Right atrium auricular region (tissue), 2 donors: ENCODE measurements at places on chromosomes 5 and 9. TPM values are rescaled to one million over a fixed set of nuclear protein-coding genes. Genes with fewer than 3 reads are reported as not detected.

DNA sequence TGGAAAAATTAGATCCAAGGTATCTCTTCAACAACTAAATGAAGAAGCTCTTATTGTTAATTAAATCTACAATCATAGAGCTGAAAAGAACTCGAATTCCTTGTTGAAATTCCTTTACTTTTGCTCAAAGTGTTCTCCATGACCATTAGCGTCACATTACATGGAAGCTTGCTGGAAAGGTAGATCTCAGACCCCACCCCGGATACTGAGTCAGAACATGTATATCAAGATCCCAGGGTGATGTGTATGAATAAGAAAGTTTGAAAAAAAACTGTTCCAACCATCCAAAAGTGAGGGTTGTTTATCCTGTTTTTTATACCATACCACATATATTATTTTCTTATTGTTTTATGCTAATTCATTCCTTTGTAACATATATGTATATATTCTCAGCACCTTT lies 237.1 kb upstream of the PUM3 start:
- no peak for DNase-seq

CRHBP gene
- total RNA-seq, result 0.37 TPM

TPPP gene
- 12.2 TPM for total RNA-seq

SLC25A48 gene
- total RNA-seq, result not detected

CCDC192 gene
- not detected for total RNA-seq

TYRP1 gene
- 35.6 TPM for total RNA-seq

ADCY2 gene
- total RNA-seq, result not detected

GRCh38 chr5:110925398-110925797 lies 146.1 kb upstream of the TSLP start:
- no peak for DNase-seq

SLC34A1 gene
- total RNA-seq, result not detected

- no peak for DNase-seq
Observed at GRCh38 chr5:149931992-149932436, 12.6 kb downstream of the PDE6A start.

GRXCR2 gene
- total RNA-seq, result 0.24 TPM

DNA sequence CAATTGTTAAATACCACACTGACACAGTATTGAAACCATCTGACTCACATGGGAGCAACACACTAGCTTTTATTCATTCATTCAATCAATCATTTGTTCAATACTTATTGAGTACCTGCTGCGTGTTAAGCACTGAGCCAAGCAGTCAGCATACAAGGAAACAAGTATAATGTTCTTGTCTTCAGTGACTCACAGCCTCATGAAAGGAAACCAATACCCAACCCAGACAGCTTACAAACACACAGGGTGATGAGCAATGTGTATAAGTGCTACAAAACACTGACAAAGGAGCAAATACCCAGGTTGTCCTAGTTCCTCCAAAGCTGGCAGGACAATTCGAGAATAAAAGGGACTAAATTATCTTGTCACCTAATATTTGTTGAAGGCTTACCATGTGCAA lies 67.6 kb upstream of the RASEF start:
- no peak for DNase-seq

FOXD4L5 gene
- not detected for total RNA-seq

GRCh38 chr5:149823375-149823774 lies 93.3 kb downstream of the PPARGC1B start:
- no peak for DNase-seq

LMX1B gene
- total RNA-seq, result 1.3 TPM

DNA sequence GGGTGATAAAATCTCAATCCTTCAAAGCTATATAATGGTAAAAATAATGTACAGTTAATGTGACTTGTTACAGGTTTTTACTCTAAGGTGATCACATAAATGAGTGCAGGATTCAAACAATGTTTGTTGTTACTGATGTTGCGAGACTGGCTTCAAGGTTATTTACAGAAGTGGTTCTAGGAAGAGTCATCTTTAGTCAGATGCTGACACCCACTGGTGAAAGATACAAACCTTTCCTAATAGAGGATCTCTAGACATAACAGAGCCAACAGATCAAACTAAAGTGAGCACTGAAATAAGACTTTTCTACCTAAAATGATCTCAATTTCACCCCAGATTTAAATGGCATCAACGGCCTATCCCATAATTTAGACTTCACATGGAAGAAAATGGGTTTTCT lies 20.2 kb downstream of the ARSB start:
- DNase-seq, result no peak

ADRB2 gene
- total RNA-seq, result 7.7 TPM

GRCh38 chr9:36438536-36439236 lies 38.6 kb upstream of the RNF38 start:
- DNase-seq, result no peak

- no peak for DNase-seq
Observed at GRCh38 chr5:138179277-138179857, 455 bp downstream of the KIF20A start.

DNA sequence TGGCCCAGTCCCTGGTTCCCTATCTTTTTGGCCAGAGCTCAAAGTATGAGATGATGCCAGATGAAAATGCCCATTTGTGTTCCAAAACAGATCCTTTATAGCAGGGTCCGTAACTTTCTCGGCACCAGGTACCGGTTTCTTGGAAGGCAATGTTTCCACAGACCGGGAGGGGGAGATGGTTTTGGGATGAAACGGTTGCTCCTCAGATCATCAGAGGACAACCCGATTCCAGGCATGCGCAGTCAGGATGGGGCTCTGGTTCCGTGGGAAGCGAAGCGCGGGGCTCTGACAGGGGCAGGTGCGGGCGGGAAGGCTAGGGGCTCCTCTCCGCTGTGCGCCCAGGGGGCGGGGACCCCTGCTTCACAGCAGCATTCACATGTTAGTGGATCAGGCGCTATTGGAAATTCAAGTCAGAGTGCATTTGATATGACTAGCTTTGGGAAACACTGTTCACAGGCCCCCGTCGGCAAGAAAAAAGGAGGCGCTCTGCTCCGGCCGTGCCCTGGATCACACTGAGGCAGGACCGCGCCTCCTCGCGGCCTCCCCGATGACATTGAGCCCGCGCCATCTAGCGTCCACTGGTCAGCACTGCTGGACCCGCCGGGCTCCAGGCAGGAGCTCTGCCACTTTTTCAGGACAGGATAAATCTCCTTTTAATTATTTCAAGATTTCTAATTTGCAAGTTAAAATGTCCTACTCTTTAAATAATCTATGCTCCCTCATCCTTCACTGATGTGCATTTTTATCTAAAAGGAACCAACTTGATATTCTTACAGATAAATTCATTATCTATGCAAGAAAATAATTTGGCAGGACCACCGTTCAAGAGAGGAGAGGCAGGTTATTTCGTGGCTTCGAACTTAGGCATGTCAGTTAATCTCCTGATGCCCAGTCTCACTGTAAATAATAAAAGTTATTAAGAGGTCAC lies 190.0 kb downstream of the FANCC start:
- DNase-seq, result peak; percentile 90

GRCh38 chr9:20634895-20635294 lies 12.6 kb upstream of the MLLT3 start:
- no peak for DNase-seq

GRCh38 chr5:82991059-82991458 lies 86.1 kb downstream of the TMEM167A start:
- DNase-seq, result no peak

DNA sequence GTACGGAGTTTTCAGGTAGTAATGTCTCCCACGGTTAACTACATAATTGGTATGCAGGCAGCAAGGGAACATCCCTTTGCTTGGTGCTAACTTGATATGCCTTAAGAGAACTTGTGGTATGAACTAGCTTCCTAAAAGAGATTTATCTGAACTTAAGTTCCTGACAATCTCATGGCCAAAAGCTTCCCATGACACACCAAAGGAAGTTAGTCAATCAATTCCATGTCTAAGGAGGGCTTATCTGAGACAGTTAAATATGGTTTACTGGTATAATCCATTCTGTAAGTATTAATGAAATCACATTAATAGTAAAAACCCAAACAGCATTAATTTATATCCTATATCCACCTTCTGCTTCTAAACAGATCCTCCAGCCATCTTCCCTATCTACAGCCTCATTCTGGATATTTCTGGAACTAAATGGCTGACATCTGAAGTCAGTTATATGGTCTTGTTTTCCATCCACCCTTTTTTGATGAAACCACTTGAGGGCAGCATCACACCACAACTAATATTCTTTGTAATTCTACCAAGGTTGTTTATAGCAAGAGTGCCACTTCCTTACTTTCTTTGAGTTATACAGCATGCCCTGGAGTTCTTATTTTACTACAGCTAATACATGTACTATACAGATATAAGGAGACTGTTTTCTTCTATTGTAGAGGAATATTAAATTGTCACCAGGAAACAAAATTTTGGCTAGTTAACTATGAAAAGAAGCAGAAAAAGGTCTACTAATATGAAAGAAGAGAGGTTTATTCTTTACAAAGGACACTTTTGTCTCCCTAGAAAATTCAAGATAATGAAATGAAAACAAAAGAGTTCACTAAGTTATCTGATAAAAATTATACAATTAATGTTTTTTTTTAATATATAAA lies 34.7 kb downstream of the SHOC1 start:
- DNase-seq, result no peak

PALM2AKAP2 gene
- 61.1 TPM for total RNA-seq

DNA sequence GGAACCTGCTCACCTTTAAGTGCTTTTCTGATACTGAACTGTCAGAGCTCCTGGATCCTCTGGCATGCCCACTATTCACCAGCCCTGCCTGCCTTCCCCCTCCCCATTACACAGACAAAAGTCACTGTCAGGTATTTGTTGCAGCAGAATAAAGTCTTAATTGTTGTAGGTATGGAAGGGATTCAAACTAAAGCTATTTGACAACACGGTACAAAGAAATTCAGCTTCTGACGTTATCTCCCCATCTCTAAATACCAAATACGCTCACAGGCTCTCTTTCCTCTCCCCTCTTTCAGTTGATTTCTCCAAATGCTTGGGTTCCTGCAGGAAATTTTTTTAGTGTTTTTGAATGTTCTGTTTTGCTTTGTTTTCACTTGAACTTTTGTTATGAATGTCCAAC lies 9.3 kb upstream of the TGFBR1 start:
- DNase-seq, result no peak

DNA sequence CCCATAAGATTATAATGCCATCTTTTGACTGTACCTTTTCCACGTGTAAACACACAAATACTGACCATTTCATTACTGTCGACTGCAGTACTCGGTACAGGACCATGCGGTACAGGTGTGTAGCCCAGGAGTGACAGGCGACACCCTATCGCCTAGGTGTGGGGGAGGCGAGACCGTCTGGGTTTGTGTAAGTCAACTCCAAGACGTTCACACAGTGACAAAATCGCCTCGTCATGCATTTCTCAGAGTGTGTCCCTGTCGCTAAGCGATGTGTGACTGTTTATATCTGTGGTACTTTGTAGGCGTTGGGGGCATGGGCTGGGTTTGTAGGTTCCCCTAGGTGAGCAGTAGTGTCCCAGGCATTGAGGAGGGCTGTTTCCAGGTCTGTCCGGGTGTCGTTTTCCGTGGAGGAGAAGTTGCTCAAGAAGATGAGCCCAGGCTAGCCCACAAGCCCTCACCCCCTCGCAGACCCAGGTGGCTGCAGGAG lies 20.3 kb downstream of the NEK6 start:
- no peak for DNase-seq

GRCh38 chr5:175493726-175494125 lies 15.4 kb downstream of the SFXN1 start:
- no peak for DNase-seq

RAD1 gene
- total RNA-seq, result 16.6 TPM

- DNase-seq, result no peak
Observed at GRCh38 chr5:92492908-92493307, 1088.1 kb downstream of the NR2F1-AS1 start.

ABCA1 gene
- 7.9 TPM for total RNA-seq

- no peak for DNase-seq
Observed at GRCh38 chr5:5564898-5565297, 142.4 kb downstream of the ICE1 start.

DNA sequence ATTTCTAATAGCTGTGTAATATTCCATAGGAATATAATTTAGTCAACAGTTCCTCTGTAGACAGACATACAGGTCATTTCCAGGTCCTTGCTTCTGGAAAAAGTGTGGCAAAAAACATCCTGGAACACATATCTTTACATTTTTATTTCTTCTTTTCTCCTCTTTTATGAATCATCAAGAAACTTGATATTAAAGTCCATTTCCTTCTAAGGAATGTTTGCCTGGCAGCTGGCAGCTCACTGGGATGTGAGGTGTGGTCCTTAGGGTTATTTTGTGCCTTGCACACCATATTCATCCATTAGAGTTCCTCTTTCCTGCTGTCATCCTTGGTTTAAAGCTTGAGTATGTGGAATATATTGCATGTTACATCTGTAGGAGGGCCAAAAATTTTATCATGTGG lies 122.0 kb downstream of the GALNT10 start:
- DNase-seq, result no peak

- DNase-seq, result no peak
Observed at GRCh38 chr5:142984011-142984410, 213.8 kb downstream of the ARHGAP26 start.

GABRA6 gene
- total RNA-seq, result not detected

SURF6 gene
- total RNA-seq, result 13.6 TPM

- DNase-seq, result no peak
Observed at GRCh38 chr9:68777070-68777763, 72.2 kb downstream of the PIP5K1B start.

DNA sequence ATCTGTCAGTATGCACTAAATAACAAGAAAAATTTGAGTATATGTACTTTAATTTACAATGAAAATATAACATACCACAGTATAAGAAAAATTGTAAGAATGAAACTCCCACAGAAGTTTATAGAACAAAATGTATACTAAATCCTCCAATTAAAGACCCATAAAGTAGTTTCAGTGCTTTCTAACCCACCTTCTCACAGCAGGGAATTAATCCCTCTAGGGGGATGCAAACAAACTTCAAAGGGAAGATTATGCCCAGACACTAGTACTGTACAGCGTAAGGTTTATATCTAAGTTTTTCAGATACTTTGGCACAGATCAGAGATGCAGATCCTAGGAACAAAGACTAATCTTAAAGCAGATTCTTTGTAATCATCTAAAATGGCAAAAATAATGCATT lies 57.2 kb downstream of the DENND1A start:
- DNase-seq, result no peak

CDH6 gene
- 2.2 TPM for total RNA-seq

GRCh38 chr5:109412981-109413402 lies 3.2 kb upstream of the PJA2 start:
- DNase-seq, result no peak
